ENCODE measurements at places on chromosomes 11 and 22. TPM values are rescaled to one million over a fixed set of nuclear protein-coding genes. Genes with fewer than 3 reads are reported as not detected.
A peak's percentile ranks its signal among the peaks of the same experiment; 100 is the strongest.

GRCh38 chr22:28283068-28283654 is 364.1 kb upstream of the PITPNB start:
- DNase-seq, result no peak

GRCh38 chr11:128697645-128698174 is 3.8 kb downstream of the FLI1 start:
- no peak for DNase-seq

DNA sequence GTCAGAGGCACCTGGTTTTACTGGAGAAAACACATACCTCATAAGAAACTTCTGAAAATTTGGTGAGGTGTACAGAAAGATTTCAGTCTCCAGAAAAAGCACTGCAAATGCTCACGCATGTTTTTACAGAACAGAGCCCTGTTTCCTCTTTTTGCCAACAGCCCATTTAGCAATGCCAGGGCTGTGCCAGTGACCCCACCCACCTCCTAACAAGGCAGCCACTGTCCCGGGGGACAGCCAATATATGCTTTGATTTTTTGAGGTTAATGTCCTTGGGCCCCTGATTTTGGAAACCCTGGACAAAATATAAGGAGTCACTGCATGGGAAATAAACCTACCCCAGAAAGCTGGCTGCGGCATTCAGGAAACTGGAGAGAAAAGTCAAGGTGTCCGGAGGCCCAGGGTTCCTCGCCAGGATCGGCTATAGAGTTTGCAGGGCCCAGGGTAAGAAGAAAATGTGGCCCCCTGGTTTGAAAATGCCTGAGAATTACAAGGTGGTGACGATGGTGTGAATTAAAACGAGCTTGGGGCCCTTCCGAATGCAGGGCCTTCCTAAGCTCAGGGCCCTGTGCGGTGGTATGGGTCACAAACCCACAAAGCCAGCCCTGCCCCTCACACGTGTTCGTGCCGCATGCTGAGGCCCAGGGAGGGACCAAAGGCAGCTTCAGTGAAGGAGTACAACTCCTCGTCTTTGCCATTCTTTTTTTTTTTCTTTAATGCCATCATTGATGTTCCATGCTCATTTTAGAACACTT is 71.1 kb upstream of the WNT7B start:
- no peak for DNase-seq

DNA sequence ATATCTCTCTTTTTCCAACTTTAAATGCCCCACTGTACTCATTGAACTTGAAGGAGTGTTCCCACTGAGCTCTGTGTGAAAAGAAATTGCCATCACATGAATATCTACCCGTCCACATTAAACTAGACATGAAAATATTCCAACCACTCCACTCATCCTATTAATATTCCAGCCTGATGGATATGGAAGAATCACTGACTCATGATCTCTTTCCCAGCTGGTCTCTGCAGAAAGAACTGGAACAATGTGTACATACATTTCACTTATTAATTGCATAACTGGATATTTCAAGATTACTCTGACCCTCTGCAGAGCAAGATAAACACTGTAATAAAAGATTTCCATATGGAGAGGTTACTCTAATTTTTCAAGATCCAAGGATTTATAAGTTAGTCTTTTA is 711.1 kb upstream of the LRRC4C start:
- DNase-seq, result no peak

- DNase-seq, result no peak
Observed at GRCh38 chr11:83449338-83449913, 163.3 kb upstream of the CCDC90B start.

DNA sequence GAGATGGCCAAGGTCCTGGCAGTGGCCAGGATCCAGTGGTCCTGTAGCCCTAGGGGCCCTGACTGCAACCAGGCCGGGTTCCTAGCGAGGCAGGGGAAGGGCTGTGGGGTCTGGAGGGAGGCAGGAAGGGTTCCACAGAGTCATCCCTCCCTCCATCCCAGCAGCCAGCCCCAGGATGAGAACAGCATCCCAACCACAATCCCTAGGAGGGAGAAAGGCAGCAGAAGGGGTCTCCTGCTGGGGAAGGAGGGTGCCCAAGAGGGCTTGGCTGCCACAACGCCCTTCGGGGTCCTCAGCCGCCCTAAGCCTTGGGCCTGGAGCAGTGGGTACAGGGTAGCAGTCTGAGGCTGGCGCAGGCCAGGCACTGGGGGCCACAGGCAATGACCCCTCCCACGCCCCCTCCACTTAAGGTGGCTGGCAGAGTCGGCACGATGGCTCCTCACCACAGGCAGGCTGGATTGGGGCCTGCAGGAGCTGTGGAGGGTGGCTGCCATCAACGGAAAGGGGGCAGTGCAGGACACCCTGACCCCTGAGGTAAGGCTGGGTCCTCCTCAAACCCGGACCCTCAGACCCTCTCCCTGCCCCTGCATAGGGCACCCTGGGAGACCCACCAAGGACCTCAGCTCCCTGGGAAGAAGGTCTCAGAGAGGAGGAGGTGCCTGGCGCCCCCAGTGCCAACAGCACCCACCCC is 7.2 kb downstream of the SLC22A12 start:
- DNase-seq, result peak; percentile 44

The CRACR2B gene
- polyA plus RNA-seq, result 1.1 TPM

The OR51E2 gene
- not detected for polyA plus RNA-seq
